Activated CD4-positive, alpha-beta T cell treated with anti-CD3 and anti-CD28 coated beads for 36 hours (primary cell): ENCODE measurements at places on chromosomes 12 and 14. TPM values are rescaled to one million over a fixed set of nuclear protein-coding genes. Genes with fewer than 3 reads are reported as not detected.

Gene RHEBL1
- 13.3 TPM for total RNA-seq

Gene SSPN
- not detected for total RNA-seq

Gene INSM2
- not detected for total RNA-seq

Gene STAC3
- 2.5 TPM for total RNA-seq

Gene RASSF9
- total RNA-seq, result not detected

Gene ART4
- not detected for total RNA-seq

Gene B3GNT4
- 2.0 TPM for total RNA-seq

Gene MYO1A
- total RNA-seq, result 2.4 TPM

Gene OASL
- 13.9 TPM for total RNA-seq

Gene EXOC3L4
- not detected for total RNA-seq

Gene SYT1
- total RNA-seq, result not detected

- H3K4me3 ChIP-seq, result peak within 1 kb of the TSS; percentile 63
- peaks cover 61% of the 10 kb centered on the region for H3K27me3 ChIP-seq
- H3K36me3 ChIP-seq, result no peaks in the 10 kb centered on the region
- no peak within 1 kb of the TSS for H3K27ac ChIP-seq
Measured at GRCh38 chr14:21070083-21070609, at the start of gene ARHGEF40. Gene ARHGEF40, plus strand, starts transcription at chr14:21070304. Its CDS starts 93 bp downstream, at chr14:21070397.

- no peak overlapping the region for H3K27ac ChIP-seq
- peaks cover 45% of the 10 kb centered on the region for H3K36me3 ChIP-seq
- peaks cover 14% of the 10 kb centered on the region for H3K4me1 ChIP-seq
- no peak overlapping the region for H3K4me3 ChIP-seq
- no peak for DNase-seq
Measured at GRCh38 chr14:89256283-89256682, 160.8 kb downstream of the FOXN3 start.

DNA sequence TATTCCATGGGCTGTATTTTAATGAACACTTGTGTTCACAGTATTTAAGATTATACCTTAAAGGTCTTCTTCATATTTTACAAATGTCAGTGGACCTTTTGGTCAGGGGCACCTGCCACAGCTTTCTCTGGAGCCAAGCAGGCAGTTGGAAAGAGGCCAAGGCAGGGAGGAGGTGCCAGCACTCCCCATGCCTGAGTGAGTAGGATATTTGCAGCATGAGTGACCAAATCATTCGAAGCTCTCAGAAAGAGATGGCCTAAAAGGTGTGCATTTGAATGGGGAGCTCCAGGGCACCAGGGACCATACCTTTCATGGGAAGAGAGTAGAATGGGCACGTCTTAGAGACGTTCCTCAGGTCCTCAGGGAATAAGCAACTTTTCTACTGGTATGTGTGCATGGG lies 121.6 kb downstream of the GPR135 start:
- H3K27me3 ChIP-seq, result no peaks in the 10 kb centered on the region
- H3K36me3 ChIP-seq, result peaks cover 8% of the 10 kb centered on the region
- DNase-seq, result no peak

DNA sequence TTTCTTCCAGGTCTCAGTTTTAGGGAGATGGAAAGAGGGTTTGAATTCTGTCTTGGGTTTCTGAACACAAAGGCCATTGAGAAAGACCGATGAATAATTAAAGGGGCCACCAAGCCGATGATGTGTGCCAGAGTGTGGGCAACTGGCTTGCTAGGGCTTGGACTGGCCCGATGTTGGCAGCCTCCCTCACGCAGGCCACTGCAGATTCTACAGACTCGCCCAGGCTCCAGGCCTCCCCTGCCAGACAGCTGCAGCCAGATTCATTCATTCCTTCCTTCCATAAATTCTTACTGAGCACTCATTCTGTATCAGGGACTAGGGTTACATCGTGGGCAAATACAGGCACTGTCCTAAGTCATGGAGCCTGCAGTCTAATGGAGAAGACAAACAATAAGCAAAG lies 34.9 kb downstream of the ACTN1 start:
- H3K4me3 ChIP-seq, result no peak overlapping the region
- no peak for DNase-seq
- peaks cover 84% of the 10 kb centered on the region for H3K4me1 ChIP-seq
- H3K27me3 ChIP-seq, result no peaks in the 10 kb centered on the region

GRCh38 chr12:109639151-109639872 lies 65.7 kb downstream of the MVK start:
- H3K27ac ChIP-seq, result no peak overlapping the region
- H3K4me3 ChIP-seq, result no peak overlapping the region
- H3K4me1 ChIP-seq, result no peaks in the 10 kb centered on the region
- no peaks in the 10 kb centered on the region for H3K36me3 ChIP-seq
- DNase-seq, result no peak

GRCh38 chr12:14911131-14911530 lies 25.5 kb upstream of the MGP start:
- peak overlapping the region; percentile 91 for H3K27ac ChIP-seq
- H3K36me3 ChIP-seq, result peaks cover 45% of the 10 kb centered on the region
- no peak overlapping the region for H3K4me3 ChIP-seq
- H3K27me3 ChIP-seq, result no peaks in the 10 kb centered on the region
- DNase-seq, result no peak
- peaks cover 39% of the 10 kb centered on the region for H3K4me1 ChIP-seq

DNA sequence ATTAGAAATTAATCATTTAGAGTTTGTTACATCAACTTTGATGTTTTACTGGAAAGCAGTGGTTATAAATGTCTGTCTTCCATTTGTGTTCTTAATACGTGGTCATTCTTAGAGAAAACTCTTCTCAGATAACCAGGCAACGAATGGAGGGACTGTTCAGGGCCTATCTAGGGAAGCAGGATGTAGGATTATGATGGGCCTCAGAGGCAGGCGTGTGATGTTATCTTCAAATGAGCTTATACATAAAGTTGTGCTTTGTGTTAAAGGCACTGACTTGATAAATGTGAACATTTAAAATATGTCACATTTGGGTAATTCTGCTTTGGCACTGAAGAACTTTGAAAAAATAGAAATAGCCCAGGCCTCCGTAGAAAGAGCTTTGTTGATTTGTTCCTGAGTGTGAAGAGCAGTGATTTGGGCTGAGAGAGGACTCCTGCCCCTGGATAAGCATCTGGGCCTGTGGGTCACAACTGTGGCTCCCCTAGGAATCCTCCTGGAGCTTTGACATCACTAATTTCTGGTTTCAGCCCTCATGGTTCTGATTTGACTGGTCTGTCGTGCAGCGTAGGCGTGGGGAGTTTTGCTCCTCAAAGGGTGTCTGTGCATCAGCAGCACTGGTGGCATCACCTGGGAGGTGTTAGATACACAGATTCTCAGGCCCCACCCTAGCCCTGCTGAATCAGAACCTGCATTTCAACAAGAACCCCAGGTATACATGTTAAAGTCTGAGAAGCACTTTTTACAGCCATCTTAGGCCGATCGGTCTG lies 55.4 kb downstream of the SAMD4A start:
- H3K4me1 ChIP-seq, result peaks cover 30% of the 10 kb centered on the region
- peaks cover 4% of the 10 kb centered on the region for H3K36me3 ChIP-seq
- no peaks in the 10 kb centered on the region for H3K27me3 ChIP-seq
- DNase-seq, result peak; percentile 87
- H3K27ac ChIP-seq, result no peak overlapping the region

- peak within 1 kb of the TSS; percentile 95 for H3K27ac ChIP-seq
- H3K4me3 ChIP-seq, result peak within 1 kb of the TSS; percentile 93
- H3K4me1 ChIP-seq, result peaks cover 47% of the 10 kb centered on the region
Measured at GRCh38 chr12:6867413-6868210, at the start of gene TPI1. Gene TPI1, plus strand, starts transcription at chr12:6867531. Its CDS starts 36 bp downstream, at chr12:6867567.

- H3K4me1 ChIP-seq, result peaks cover 24% of the 10 kb centered on the region
- H3K36me3 ChIP-seq, result no peaks in the 10 kb centered on the region
- H3K27ac ChIP-seq, result peak overlapping the region; percentile 97
- H3K4me3 ChIP-seq, result peak overlapping the region; percentile 77
- DNase-seq, result no peak
Measured at GRCh38 chr14:75259510-75259855, 19.1 kb upstream of the FOS start.

DNA sequence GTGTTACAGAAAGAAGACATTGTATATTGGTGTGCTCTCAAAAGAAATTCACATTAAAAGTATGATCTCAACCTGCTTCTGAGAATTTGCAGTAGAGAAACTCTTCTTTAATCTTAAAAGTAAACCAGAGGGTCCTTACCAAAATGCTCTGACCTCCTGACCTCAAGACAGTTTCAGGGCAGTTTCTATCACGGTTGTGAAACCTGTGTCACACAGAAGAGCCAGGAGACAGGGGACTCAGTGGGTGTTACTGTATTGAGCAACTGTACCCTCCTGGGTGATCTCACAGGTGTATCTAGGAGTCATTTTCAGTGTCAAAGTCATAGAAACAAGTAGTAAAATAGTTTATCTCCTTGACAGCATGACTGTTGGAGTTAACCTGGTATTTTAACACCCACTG lies 178.0 kb downstream of the GRIP1 start:
- peaks cover 2% of the 10 kb centered on the region for H3K27me3 ChIP-seq
- H3K4me3 ChIP-seq, result no peak overlapping the region
- peak; percentile 6 for DNase-seq
- no peak overlapping the region for H3K27ac ChIP-seq
- no peaks in the 10 kb centered on the region for H3K36me3 ChIP-seq

GRCh38 chr12:4789776-4790175 lies 69.6 kb downstream of the GALNT8 start:
- H3K4me1 ChIP-seq, result no peaks in the 10 kb centered on the region
- H3K4me3 ChIP-seq, result no peak overlapping the region
- H3K27ac ChIP-seq, result no peak overlapping the region
- DNase-seq, result no peak
- H3K36me3 ChIP-seq, result no peaks in the 10 kb centered on the region
- peaks cover 1% of the 10 kb centered on the region for H3K27me3 ChIP-seq

DNA sequence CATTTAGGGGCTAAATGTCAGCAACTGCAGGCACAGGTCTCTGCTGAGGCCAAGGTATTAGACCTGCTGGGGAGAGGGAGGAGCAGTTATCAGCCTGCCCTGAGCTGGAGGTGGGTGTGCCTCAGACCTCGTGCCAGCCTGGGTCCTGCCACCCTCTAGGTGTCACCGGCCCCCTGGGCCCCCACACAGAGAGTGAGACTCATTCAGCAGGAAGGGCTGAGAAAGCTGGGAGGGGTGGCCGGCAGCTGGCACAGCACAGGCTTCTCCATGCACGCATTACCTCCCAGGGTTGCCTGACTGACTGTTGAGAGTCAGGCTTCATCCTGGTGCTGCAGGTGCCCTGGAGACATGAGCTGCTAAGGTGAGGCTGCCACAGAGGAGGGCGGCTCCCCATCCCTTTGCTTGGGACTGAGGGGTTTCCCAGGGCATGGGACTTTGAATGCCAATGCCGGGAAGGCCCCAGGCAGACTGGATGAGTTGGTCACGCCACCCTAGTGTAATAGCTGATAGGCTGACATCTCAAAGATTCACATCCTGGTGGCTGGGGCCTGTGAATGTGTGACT lies 75.3 kb upstream of the C14orf180 start:
- H3K4me3 ChIP-seq, result no peak overlapping the region
- H3K27ac ChIP-seq, result no peak overlapping the region
- H3K27me3 ChIP-seq, result peaks cover 8% of the 10 kb centered on the region
- H3K4me1 ChIP-seq, result no peaks in the 10 kb centered on the region

- H3K4me3 ChIP-seq, result no peak overlapping the region
- H3K4me1 ChIP-seq, result no peaks in the 10 kb centered on the region
- H3K36me3 ChIP-seq, result no peaks in the 10 kb centered on the region
- H3K27me3 ChIP-seq, result no peaks in the 10 kb centered on the region
Measured at GRCh38 chr14:25628390-25628789, 578.4 kb upstream of the STXBP6 start.

- no peaks in the 10 kb centered on the region for H3K27me3 ChIP-seq
- H3K27ac ChIP-seq, result no peak overlapping the region
- H3K4me1 ChIP-seq, result no peaks in the 10 kb centered on the region
- no peaks in the 10 kb centered on the region for H3K36me3 ChIP-seq
Measured at GRCh38 chr14:28382444-28383190, 384.0 kb upstream of the FOXG1 start.

DNA sequence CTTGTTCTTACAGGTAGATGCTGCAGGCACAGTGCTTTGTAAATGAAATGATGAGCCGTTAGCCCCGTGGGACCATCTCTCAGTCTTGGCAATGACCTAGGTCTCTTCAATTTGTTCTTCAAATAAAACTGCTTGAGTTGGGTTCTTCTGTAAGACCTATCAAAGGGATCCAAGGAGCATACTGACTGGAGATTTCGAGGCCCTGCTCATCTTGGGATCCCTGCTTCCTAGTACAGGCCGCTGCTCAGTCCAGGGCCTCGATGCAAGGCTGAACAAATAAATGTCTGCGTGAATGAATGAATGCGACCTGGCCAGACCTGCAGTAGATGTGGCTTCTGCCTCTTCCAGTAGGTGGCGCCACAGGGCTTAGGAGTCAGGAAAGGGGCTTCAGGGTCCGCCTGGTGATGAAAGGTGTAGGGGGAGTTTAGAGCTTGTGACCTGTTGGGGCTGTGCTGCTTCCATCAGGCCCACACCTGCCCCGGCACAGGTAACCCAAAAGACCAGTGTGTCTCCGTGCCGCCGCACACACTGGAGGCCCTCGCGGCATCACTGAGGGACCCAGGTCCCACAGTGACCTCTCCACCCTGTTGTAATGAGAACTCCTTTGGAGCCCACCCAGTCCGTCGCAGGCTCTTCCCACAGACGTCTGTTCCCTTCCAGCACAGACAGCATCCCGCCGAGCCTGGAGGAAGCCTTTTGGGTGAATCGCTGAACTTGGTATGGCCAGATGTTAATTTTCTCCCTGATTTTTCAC lies 4.4 kb downstream of the CACNA1C start:
- peaks cover 35% of the 10 kb centered on the region for H3K27me3 ChIP-seq
- no peak overlapping the region for H3K4me3 ChIP-seq
- H3K4me1 ChIP-seq, result peaks cover 6% of the 10 kb centered on the region
- H3K36me3 ChIP-seq, result no peaks in the 10 kb centered on the region
- DNase-seq, result peak; percentile 80

- peak; percentile 34 for DNase-seq
- H3K27ac ChIP-seq, result peak overlapping the region; percentile 55
- H3K4me3 ChIP-seq, result peak overlapping the region; percentile 81
- peaks cover 15% of the 10 kb centered on the region for H3K36me3 ChIP-seq
- H3K4me1 ChIP-seq, result peaks cover 52% of the 10 kb centered on the region
Measured at GRCh38 chr14:94180655-94181271, 6.6 kb downstream of the PPP4R4 start.

GRCh38 chr12:20314328-20314727 lies 54.0 kb upstream of the PDE3A start:
- no peak overlapping the region for H3K4me3 ChIP-seq
- H3K27me3 ChIP-seq, result no peaks in the 10 kb centered on the region
- H3K4me1 ChIP-seq, result no peaks in the 10 kb centered on the region
- H3K27ac ChIP-seq, result no peak overlapping the region

DNA sequence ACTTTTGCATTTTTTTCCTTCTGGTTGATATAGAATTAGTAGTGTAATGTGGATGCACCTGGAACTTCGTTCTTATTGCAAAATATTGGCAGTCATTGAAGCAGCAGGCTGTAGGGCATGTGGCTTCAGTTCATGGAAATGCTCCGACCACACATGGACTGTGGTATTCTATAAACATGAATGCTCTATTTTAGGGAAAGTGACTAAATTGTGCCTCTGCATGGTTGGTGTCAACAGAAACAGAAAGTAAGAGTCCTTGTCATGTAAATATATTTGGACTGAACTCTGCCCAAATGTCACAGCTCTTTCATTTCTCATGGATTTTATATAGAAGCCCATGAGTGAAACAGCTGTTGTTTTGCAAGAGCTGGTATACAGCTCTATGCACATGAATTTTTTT lies 917.0 kb downstream of the LRFN5 start:
- no peak for DNase-seq
- H3K4me3 ChIP-seq, result no peak overlapping the region
- H3K27ac ChIP-seq, result no peak overlapping the region
- no peaks in the 10 kb centered on the region for H3K27me3 ChIP-seq

GRCh38 chr14:105005329-105005928 lies 15.5 kb downstream of the CDCA4 start:
- H3K36me3 ChIP-seq, result peaks cover 19% of the 10 kb centered on the region
- DNase-seq, result no peak
- H3K4me3 ChIP-seq, result no peak overlapping the region
- H3K27me3 ChIP-seq, result no peaks in the 10 kb centered on the region
- H3K27ac ChIP-seq, result no peak overlapping the region
- peaks cover 7% of the 10 kb centered on the region for H3K4me1 ChIP-seq
